ENCODE measurements at places on chromosomes 16 and 17.

DNA sequence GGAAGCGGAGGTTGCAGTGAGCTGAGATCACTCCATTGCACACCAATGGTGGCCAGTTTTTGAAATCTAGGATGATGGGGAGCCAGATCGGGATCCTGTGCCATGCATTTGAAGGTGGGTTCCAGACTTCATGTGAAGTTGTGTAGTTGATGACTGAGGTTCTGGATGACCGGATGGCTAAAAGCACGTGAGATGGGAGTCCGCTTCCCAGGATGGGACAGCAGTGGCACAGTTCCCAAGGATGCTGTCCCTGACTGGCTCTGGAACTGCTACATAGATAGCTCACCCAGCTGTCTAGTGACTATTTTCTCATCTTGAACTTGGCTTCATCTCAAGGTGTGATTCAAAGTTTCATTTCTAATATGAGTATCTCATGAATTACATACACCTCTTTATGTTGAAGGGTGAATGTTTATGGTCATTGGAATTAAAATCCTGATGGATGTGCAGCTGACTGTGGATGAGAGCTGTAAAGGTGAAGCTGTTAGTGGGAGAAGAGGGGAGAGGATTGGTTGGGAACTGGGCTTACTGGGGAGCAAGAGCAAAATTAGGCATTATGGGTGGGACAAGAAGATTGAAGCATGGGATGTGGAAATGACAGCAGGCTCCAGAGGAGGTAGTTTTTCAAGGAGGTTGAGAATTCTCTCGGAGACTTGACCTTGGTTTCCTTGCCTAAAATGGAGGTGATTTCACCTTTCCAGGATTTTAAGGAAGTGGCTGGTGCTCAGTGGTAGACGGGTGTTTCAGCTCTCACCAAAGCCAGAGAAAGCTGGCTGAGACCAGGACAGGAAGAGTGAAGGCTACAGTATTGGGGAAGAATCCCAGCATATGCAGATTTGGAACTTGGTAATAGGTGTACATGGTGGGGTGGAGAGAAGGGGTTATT, 8.2 kb downstream of the TUFM start:
- DNase-seq, result no peak

GRCh38 chr16:9311303-9311954, 220.0 kb downstream of the HAPSTR1 start:
- no peak for DNase-seq

DNA sequence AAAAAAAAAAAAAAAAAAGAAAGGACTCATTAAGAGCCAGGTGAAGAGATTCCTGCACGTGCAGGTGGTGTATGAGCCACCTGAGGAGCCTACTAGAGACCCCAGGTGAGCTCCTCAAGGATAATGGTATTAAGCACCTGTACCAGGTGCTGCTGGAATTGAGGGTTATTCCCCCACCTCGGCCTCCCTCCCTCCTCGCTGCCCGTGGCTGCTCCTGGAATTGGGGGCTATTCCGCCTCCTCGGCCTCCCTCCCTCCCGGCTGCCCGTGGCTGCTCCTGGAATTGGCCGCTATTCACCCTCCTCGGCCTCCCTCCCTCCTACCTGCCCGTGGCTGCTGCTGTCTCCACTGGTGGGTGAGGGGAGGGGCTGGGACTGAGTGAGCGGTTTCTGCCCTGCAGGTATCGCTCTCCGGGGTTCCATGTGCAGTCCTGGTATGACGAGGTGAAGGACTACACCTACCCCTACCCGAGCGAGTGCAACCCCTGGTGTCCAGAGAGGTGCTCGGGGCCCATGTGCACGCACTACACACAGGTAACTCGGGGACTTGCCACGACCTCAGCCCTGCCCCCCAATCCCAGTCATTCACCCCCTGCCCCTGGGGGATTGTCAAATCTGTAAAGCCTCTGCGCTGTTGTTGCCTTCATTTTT, 29.3 kb downstream of the CRISPLD2 start:
- DNase-seq, result no peak

GRCh38 chr16:30805056-30805369, 18.0 kb upstream of the ZNF629 start:
- DNase-seq, result no peak

DNA sequence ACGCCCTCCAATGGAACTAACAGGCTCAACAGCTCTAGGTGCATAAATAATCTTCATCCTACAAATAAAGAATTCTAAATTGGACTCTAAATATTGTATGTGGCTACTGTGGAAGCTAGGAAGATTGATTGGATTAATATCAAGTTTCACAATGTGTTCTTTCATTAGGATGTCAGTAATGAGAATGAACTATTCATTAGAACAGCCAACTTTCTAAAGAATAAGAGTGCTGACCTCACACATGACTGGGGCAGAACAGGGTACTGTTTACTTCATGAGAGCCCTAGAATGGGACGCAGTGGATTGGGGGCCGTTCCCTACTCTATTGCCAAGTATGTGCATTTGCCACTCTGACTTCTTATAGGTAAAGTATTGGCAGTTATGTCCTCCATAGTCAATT, 528.2 kb upstream of the RBFOX1 start:
- no peak for DNase-seq

- no peak for DNase-seq
Measured at GRCh38 chr16:75099738-75100602, 16.6 kb downstream of the LDHD start.

GRCh38 chr16:11797957-11798299, 870 bp upstream of the ZC3H7A start:
- DNase-seq, result no peak

DNA sequence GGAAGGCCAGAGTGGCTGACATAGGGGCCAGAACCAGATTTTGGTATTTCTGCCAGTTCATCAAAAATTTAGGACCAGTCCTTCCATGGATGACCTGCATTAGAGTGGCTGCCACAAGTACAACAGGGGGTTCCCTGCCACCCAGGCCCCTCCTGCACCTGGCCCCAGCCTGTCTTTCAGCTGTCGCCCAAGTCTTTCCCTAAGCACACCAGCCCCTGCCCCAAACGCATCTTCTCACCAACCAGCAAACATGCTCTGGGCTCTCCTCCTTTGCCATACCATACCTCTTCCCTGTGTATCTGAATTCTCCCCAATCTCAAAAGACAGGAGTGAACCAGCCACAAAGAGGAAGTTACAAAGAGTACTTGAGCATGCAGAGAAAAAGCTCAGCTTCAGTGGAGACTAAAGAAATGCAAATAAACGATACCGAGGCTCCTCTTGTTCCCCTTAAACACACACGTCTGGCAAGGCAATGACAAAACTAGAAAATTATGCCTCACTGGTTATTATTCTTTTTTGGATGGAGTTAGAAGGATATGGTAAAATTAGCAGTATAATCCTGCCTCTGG, 130.6 kb downstream of the DYNLRB2 start:
- no peak for DNase-seq

- DNase-seq, result no peak
Measured at GRCh38 chr17:43543300-43543699, 2.8 kb downstream of the ETV4 start.

DNA sequence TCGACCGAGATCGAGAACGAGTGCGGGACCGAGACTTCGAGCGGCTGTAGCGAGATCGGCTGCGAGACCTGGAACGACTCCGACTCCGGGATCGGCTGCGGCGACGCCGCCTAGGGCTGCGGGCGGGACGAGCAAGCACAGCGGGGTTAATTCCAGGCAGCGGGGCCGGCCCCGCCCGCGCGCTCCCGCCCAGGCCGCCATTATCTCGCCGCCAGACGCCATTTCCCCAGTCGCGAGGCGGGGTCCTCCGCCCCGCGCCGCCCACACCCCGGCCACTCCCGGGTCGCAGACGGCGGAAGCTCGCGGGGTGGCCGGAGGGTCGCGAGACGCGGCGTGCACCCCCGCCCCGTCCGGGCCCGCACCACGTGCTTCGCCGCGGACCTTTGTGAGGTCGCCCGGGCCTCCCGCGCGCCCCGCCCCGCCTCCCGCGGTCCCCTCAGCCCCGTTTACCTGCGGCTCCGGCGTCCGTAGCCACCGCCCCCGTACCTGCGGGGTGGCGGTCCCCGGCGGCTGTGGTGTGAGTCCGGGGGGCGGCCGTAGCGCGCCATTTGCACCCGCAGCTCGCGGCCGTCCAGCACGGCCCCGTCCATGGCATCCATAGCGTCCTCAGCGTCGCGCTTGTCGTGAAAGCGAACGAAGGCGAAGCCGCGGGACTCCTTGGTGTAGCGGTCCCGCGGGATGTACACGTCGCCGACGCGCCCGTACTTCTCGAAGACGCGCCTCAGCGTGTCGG, 616 bp downstream of the SRSF2 start:
- peak; percentile 67 for DNase-seq

GRCh38 chr17:41019415-41019814, 7.6 kb downstream of the KRTAP1-5 start:
- DNase-seq, result no peak

- DNase-seq, result no peak
Measured at GRCh38 chr17:81239714-81240555, 817 bp downstream of the NDUFAF8 start.

- DNase-seq, result no peak
Measured at GRCh38 chr17:82065193-82065637, 389 bp downstream of the DUS1L start.

- DNase-seq, result no peak
Measured at GRCh38 chr17:66283296-66283934, 19.0 kb upstream of the PRKCA start.

DNA sequence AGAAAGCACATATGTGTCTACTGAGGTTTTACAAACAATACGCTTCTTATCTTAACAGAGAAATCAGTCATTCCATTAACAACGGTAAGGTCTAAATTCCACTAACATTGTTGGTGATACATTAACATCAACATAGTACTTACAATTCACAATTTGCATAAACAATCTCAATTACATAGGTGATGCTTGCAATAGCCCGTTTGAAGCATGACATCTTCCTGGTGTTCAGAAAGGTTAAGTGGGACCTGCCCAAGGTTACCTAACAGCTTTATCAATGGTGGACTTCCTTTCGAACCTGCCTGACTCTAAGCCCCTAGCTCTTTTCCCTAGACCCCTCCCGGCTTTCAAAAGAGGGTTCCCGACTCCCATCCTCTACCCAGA, 699 bp downstream of the FAM222B start:
- no peak for DNase-seq

GRCh38 chr17:1270210-1271029, at the start of gene BHLHA9:
Gene BHLHA9 (plus strand): TSS chr17:1270444. CDS start chr17:1270564, 120 bp downstream.
- DNase-seq, result no peak

- DNase-seq, result no peak
Measured at GRCh38 chr17:41797377-41797776, 10.9 kb upstream of the JUP start.

- DNase-seq, result no peak
Measured at GRCh38 chr16:3645504-3646347, 8.8 kb upstream of the DNASE1 start.

DNA sequence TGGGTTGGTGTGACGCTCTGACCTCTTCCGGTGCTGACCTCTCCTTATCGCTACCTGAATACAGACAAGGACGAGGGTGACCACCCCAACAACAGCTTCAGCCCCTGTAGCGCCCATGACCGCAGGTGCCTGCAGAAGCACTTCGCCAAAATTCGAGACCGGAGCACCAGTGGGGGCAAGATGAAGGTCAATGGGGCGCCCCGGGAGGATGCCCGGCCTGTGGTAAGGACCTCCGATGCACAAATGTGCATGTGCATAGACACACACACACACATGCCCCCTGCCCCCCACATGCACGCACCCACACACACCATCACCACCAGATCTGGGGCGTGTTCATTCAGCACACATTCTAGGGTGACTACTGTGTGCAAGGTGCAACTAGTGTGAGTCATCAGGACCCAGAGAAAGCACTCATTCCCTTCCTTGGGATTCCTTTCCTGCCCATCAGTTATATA, 9.7 kb downstream of the IGFBP4 start:
- no peak for DNase-seq

GRCh38 chr17:10875984-10876555, 38.2 kb upstream of the PIRT start:
- peak; percentile 7 for DNase-seq

DNA sequence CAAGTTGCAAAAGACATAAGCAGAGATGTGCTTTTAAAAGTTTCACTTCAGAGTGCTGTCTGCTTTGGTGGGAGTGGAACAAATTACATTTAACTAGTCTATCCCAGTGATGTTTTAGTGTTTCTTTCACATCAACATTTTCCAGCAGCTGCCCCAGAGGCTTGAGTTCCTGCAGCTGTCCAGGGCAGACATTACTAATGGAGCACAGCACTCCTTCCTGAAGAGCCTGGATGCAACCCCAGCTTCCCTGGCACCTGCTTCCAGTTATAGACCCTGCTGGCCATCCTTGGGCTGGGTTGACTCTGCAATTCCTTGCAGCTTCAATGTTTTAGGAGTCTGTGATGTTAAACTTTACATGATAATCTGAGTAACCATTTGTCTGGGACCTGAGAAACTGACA, 61.4 kb upstream of the PIRT start:
- no peak for DNase-seq

GRCh38 chr16:57185446-57185944, 344 bp downstream of the PSME3IP1 start:
- DNase-seq, result peak; percentile 58

DNA sequence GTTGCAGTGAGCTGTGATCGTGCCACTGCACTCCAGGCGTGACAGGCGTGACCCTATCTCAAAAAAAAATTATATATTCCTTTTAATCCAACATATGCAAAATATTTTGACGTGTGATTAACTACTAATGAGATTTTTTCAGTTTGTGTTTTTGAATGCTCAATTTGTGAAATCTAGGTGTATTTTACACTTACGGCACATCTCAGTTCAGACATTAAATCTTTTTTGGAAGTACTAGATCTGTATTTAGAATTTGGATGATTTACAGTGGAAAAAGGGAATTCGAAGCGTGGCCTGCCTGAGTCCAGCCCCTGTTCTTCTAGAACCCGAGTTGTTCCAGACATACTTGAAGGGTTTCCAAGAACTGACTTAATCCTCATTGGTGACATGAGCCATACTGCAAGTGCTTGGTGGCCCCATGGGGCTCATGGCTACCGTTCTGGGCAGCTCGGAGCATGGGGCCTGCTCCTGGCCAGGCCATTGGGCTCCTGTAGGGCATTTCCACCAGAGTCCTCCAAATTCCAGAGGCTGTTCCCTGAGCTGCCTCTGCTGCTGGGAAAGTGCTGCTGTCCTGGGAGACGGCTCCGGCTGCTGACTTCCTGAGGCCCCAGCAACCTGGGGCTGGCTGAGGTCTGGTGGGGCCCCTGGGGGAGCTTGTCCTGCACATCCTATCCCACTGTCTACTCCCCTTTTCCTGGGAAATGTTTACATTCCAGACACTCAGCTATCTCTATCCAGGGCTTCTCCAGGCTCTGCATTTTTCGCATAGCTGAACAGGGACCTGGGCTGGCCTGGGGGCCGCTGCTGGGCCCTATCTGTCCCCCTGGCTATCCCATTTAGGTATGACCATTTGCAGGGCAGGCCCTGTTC, 27.2 kb downstream of the LLGL2 start:
- DNase-seq, result no peak
